Activated T-cell treated with anti-CD3 and anti-CD28 coated beads for 4 hours (primary cell): ENCODE measurements at places on chromosomes 2 and 18.

DNA sequence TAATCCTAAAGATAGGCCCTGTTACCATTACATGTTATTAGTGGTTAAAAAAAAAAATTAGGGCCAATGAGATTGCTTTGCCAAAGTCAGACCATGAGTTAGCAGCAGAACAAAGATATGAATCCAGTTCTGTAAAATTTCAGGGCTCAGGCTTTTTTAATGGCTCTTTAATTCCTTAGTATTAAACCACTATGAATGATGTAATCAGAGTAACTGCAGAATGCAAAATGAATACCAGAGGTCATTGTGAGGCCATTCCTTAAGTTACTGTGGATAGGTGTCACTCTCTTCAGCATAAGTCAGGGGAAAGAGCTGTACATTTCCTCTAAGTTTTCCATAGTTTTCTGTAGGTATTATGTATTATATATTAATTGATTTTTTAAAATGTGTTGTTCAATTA is 42.2 kb upstream of the TBR1 start:
- DNase-seq = no peak

DNA sequence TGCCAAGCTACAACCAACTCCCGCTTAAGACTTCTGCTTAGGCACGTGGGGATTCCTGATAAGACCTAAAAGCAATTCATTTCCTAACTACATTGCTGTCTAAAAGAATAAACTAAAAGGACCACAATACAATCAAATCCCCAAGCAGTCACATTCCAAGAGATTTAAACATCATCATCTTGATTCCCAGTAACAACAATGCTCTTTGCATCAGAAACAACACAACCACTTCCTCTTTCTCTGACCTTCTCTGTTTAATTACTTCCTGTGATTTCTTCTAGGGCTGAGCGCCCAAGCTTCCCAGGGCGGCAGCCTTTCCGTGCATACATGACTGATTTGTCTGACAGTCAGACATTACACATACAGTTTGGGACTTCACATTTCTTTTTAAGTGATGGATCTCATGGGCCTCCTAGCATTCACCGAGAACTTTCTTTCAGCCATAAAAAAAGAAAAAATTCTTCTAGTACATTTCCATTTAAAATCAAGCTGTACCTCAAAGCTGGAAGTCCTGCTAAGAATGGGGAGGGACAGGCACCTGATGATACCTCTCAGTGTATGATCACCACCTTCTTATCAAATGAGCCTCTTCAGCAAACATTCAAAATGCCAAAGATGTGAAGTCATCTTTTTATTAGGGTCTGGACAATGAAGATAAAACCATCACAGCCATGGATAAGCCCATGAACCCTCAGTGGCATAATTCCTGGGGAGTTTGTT is 11.5 kb downstream of the SPRED2 start:
- DNase-seq = no peak

GRCh38 chr2:74779265-74779558 is 54.7 kb upstream of the HK2 start:
- DNase-seq = no peak

GRCh38 chr2:4791488-4791887 is 900.7 kb upstream of the SOX11 start:
- no peak for DNase-seq

GRCh38 chr18:57754577-57755338 is 48.4 kb downstream of the ATP8B1 start:
- DNase-seq = no peak

GRCh38 chr2:215830304-215830703 is 183.0 kb downstream of the MREG start:
- no peak for DNase-seq

DNA sequence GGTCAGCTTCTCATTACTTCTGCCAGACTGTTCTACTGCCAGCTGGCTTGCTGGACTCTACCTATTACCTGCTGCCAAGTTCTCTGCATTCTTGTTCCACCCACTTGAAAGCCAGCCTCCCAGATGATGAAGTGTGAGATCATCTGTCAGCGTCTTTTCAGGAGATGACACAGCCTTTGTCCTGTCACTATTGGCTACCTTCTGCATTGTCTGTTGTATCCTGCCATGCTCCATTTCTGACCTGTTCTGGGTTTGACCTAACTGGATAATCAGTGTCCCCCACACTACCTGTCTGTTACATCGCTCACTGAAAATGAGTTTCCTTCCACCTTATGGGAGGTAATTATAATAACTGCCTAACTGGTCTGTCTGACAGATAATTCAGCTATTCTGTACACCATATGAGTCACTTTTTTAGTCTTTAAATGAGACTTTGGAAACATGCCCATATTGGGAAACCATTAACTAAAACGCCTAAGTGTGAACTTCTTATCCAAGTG is 520.6 kb downstream of the METTL4 start:
- no peak for DNase-seq

- DNase-seq = no peak
Observed at GRCh38 chr2:239666053-239666854, 265.4 kb upstream of the HDAC4 start.

GRCh38 chr18:74579496-74580065 is 18.1 kb upstream of the ZNF407 start:
- DNase-seq = no peak

DNA sequence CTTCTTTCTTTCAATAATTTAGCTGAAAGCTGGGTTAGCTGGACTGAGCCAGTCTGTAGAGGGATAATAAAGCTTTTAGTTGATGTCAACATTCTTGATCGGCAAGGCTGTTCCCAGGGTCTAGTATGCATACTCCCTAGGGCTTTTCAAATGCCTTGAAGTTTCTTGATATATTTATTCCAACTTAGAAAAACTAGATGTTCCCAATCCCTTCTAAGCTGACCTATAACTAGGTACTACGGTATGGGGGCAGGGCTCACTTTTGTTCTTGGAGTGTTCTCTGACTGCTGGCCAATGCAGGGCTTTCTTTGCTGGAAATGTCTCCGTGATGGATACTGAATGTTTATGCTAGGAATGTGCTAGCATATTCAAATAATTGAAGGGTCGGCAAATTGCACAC is 258.6 kb upstream of the TANK start:
- no peak for DNase-seq

DNA sequence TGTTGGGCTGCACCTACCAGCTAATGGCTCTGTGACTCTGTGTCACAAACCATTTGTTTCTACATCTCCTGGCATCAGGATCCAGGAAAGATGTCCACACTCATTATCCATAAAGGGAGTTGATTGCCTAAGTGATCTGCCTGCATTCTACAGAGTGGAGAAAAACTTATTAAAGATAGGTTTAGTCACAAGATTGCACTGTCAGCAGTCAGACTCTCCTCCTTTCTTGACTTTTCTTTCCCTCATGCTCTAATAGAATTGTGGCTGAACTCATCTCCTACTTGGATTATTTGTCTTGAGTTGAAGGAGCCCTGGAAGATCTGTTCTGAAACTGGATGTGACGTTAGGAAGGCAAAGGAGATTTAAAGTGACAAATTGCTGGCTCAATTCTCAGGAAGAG is 152.7 kb downstream of the SLC8A1 start:
- DNase-seq = no peak

GRCh38 chr18:62516242-62516641 is 6.6 kb upstream of the ZCCHC2 start:
- no peak for DNase-seq

- no peak for DNase-seq
Observed at GRCh38 chr2:237309416-237309815, 104.5 kb downstream of the COL6A3 start.

DNA sequence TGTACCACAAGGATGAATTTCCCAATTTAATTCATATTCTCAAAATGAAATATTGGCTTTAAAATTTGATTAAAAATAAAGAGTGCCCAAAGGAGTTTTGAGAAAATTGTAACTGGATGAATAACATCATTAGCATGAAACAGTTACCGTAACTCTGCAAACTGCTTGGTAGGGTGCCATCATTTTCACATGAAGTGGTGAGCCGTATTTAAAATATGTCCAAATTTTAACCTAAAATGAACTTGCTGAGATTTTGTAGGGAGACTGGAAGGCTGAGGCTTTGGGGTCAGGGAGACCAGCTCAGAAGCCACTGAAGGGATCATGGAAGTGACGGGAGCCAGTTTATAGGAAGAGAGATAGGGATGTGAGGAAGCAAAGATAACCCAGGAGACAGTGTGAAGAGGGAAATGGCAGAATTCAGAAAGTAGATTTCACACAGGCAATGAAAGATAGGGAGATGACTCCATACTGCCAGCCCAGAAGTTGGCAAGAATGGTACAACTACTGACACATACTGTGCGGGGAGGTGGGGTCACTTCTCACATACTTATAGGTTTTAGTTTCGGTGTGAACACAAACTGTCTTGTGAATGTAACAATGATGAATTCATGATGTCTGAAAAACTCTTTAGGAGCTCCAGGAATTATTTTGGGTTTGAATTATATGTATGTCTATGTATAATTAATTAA is 53.8 kb downstream of the EFEMP1 start:
- no peak for DNase-seq

DNA sequence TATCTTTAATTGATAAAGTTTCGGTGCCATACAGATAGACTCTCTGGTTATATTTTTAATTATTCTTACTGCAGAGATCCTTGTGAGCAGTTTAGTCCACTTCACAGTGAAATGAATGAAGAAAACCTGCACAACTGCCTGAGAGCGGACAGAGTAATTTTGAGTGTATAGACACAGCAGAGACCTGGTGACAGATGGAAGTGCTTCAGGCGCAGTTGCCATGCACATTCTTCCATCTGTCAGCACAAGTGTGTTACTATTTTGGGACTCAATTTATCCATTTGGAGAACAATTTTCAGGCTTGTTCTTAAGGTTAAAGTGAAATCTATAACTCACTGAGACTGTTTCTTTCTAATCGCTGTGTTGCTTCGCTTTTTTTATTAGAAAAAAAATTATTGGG is 147.8 kb upstream of the SPHKAP start:
- DNase-seq = no peak

DNA sequence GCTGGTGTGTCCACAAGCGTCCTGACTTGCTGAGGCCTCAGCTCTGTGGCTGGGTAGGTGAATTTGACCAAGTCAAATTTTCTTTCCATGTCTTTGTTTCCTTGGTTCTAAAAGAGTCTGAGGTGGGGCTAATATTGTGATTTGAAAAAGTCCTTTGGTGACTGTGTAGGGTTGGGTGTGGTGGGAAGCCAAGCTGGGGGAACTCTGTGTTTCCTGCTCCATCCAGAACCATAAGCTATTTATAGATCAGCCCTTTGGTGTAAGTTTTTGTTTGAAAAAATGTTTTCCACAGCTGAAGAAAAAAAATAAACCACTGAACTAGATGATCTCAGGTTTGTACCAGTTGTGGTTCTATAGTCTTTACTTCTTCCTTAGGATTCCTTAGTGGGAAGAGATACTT is 462.7 kb downstream of the TGIF1 start:
- no peak for DNase-seq

DNA sequence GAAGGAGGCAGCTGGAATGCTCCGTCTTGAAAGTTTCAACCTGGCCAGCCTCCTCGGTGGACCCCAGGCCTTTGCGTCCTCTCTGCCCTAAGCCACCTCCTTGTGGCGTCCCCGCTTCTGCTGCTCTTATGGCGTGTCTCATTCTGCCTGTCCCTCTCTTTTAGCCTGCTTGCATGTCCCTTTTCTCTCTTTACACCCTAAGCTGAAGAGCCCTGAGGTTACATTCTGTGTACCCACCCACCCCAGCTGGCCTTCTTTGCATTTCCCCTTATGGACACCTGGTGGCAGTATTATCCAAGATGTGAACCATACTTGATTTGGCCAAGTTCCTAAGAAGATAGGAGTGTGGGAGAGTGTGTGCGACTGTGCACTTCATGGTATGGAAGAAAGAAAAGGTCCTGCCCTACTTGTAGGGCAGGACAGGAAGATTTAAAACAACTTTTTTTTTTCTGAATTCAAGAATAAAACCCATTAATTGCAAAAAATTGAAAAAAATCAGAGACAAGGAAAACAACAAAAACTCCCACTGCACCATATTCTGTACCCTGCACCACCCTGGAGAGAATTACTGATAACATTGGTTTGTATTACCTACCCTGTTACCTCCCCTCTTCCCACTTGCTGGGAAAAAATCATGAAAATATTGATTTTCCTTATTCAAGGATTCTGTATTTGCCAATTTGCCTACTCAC is 77.4 kb downstream of the DYSF start:
- no peak for DNase-seq

GRCh38 chr2:113962692-113963480 is 73.0 kb downstream of the ACTR3 start:
- DNase-seq = no peak

DNA sequence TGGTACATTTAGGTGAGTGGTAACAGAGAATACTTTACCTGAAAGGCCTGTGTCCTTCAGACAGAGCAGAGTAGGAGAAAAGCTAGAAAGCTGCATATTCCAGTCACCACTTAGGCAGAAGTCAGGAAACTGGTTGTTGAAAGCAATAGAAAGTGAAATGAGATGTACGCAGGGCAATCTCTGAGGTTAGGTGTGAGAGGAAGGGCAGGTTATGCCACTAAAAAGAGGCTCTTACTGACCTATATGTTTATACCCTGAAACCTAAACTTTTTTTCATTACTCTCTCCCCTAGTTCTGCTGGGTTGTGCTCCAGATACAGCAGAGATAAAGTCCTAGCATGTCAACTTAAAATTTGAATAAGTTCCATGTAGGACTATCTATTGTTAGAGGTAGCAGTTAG is 93.5 kb downstream of the COX7A2L start:
- DNase-seq = no peak

- no peak for DNase-seq
Observed at GRCh38 chr2:132725148-132725547, 55.1 kb upstream of the LYPD1 start.

DNA sequence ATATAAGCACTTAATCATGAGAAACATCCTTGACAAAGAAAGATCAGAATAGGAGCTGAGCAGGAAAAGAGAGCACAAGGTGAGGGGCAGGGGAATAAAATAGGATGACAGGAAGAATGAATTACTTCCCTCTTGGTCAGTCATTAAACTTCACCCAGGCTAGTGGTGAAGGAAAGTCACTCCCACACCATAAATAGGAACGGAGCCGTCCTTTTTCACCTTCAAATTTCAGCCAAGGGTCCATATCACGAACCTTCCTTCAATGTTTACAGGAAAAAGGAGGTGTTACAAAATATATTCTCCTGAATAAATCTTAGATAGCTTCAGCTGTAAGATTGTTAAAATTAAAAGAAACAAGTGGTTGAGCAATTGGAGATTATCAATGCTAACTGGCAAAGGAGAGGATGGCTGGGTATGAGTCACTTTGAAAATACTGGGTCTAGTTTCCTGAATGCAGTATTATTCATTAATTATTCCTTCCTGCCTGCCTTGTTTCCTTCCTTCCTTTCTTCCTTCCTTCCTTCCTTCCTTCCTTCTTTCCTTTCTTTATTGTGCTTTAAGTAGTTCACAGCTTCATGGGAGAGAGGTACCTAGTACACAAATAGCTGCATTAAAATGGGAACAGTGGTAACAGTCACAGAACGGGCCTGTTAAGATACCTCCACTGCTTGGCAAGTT is 292.3 kb upstream of the ID2 start:
- no peak for DNase-seq

GRCh38 chr2:132825601-132826000 is 155.6 kb upstream of the LYPD1 start:
- no peak for DNase-seq

- no peak for DNase-seq
Observed at GRCh38 chr2:117409443-117409842, 405.0 kb upstream of the DDX18 start.
